ENCODE measurements at places on chromosomes 7 and 10.

GRCh38 chr7:15905251-15906040 lies 219.0 kb upstream of the MEOX2 start:
- no peak for DNase-seq

DNA sequence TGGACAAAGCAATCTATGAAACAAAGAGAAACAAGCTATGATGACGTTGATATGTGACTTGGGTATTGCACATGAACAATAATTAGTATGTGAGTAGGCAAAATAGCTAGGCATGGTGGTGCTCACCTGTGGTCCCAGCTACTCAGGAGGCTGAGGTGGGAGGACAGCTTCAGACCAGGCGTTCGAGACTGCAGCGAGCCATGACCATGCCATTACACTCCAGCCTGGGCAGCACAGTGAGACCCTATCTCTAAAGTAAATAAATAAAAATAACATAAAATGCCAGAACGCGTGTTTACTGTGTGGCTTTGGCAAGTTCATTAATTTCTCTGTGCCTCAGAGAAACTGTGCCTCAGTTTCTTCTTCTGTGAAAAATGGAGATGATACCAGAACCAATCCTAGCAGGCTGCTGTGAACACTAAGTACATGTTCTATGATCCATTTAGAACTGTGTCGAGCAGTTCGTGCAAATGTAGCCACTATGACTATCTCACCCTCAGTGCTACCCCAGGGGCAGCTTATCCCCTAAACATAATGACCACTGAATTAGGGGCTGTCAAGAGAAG lies 9.3 kb upstream of the TNS3 start:
- DNase-seq, result no peak

- no peak for DNase-seq
These were observed 58.3 kb upstream of the EGFR start for GRCh38 chr7:54960517-54960916.

DNA sequence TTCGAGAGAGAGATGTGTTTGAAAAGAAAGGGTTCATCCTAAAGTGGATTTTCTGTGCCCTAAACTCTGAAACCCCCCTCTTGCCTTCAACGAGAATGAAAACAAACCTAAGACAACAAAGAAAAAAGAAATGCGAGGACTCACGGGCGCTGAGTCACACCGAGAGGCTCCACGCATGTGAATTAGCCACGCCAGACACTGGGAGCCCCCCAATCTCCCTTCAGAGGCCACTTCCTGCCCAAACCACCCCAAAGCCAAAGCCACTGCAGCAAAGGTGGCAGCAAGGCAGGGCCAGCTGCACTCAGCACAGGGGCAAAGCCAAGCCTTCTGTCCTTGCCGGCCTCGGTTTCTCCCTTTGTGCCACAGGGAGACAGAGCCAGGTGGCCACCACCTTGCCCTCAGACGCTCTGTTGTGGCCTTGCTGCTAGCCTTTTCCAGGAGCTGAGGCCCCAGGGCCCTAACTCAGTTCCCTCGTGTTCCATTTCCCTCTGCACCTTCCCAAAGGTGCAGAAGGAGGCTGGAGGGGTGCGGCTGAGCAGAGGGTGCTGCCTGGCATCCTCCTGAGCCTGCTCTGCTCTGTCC lies 93.3 kb downstream of the FAM53B start:
- no peak for DNase-seq

DNA sequence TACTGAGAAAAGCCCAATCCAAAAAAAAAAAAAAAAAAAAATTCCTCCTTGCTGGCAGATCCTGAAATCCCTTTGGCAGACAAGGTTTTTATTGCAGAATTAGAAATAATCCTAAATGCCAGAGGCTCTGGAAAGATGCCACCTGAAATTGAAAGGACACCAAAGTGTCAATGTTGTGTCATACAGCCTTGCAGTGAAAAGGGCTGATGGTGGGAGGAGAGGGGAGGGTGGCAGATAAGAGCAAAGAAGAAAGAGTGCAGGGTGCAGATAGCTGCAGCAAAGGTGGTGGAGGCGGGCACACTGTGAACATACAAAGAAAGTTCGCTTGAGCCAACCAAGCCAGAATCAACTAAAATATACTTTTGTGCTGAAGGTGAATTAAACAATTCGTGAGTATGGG lies 8.2 kb upstream of the OPTN start:
- peak; percentile 69 for DNase-seq

DNA sequence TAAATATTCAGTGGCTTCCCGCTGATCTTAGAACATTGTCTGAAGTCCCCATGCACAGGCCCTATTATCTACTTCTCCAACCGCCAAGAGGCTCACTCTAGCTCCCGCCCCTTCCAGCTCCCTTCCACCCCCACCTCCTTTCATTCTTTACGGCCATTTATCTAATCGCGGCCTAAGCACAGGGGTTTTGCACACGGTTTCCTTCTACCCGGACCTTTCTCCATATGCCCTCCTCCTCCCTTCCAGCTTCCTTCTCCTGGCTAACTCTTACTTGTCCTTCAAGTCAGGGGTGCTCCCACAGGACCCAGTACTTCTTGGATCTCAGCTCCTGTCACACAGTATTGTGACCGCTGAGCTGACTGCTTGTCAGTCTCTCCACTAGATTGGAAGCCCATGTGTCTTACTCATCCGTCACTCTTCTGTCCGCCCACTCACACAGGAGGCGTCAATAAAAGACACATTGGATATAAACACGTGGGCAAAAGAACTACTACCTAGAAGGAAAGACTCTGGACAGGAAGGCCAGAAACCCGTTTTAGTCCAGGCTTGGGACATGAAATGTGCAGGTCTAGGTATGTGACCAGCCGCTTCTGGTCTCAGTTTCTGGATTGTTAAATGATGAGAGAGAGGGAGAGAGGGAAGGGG lies 20.2 kb upstream of the HPS1 start:
- DNase-seq, result peak; percentile 69

DNA sequence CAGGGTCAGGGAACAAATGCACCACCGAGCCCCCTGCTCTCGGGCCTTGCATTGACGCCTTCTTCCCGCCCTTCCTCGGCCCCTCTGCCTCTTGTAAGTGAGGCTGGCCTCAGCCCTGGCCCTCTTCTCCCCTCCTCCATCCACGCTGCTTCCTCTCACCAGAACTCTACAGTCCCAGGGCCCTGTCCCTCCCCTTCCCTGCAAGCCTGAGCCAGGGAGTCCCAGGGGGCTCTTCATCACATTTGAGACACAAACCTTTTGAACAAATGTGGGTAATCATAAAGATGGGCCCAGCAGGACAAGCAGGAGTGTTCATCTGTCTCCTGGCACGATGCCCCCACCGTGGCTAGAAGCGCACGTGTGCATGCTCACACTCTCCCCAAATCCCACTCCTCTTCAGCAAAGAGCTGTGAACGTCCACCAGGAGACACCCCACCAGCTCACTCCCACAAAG lies 57.7 kb downstream of the SLIT1 start:
- no peak for DNase-seq

- DNase-seq, result no peak
These were observed 274.3 kb upstream of the MKI67 start for GRCh38 chr10:128400564-128400963.

GRCh38 chr10:93090619-93091018 lies 16.9 kb downstream of the CYP26A1 start:
- no peak for DNase-seq

DNA sequence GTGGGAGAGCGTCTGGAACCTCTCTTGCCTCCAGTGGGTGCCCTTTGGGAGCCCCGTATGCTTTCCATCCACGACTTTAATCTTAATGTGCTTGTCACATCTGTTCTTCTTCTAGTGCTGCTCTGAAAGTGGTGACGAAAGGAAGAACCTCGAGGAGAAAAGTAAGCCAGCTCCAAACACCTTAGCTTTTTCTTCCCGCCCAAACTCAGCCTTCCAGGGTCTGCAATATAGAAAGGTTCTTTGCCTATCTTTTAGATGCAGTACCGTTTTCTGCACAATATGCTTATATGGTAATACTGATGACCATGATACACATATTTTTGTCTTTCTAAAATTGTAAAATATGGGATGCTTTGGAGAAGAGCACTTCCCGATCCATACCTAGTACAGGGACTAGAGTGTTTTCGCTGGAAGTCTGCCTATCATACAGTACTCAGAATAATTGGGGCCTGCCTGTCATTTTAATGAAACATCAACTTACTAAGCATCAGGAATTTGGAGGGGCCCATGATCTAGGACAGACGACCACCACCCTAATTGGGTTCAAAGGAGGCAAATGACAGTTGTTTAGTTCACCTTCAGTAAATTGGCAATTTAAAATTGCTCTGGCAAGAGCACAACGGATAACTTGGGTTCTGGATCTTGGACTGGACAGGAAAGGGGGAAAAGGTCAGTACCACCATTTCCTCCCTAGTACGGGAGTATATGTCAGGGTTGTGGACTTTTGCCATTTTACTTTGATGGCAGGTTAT lies 884 bp downstream of the RINT1 start:
- DNase-seq, result no peak

DNA sequence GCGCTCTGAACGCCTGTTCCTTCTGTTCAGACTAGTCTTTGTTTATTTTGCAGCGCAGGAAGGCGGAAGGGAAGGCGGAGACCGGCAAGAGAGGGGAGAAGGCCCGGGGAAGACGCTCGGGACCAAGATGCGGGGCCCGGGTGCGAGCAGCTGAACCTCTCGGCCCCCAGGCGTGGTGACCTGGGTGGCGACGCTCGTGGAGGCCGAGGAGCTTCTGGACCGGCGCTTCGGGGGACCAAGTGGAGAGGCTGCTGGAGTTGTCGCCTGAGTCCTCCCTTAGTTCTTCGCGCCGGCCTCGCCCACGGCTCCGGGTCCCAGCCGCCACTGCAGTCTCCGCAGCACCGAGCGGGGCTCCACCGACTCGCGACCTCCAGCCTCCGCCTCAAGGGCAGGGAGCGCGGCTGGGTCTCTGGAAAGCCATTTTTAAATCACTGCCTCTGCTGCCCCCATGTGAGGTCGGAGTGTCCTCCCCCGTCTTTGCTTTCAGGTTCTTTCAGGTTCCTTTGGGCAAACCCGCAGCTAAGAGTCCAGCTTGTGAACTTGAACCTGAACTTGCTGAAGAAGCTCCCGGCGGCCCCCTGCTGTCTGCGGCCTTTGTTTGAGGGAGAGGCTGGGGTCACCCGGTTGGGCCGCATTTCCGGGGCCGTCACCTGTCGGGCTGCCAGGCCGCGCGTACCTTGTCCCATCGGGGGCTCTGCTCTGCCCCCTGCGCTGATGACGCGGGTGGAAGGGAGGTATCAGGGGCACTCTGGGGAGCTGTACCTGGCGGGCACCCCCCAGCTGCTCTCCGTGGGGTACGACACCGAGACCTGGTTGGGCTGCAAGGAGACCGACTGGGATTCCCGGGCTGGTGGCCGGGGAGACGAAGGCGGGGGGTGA lies 136.0 kb downstream of the KIF20B start:
- peak; percentile 13 for DNase-seq

GRCh38 chr10:70064486-70064885 lies 11.8 kb downstream of the MACROH2A2 start:
- DNase-seq, result no peak

DNA sequence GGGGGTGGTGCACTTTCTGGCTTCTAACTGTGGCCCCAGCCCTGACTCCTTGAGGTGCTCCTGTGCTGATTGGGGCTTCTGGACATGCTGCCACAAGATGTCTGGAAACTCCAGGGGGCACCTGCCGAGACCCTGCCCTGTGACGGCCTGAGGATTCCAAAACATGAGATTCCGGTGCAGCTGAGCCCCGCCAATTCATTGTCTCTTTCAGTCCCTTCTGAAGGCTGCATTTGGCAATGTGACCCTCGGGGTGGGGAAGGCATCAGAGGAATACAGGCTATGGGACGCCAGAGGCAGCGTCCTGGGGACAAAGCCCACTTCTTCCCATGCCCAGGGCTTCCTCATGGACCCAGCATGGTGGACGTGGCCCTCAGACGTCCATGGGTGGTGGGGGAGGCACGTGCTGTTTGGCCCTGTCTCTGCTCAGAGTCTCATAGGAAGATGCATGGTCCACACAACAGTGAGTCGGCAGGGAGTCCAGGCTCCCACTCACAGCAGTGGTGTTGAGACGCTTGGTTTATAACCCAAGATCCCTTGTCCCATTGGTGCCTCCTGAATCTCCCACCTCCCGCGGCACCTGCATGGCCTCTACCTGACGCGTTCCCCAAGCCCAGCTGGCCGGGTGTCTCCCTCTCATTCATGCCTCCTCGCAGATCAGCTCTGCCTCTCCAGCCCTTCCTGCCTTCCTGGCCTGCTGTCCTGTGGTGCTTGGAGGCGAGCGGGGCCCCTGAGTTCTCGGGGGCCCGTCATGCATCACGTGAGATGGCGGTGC lies 129.9 kb downstream of the WDR37 start:
- no peak for DNase-seq

GRCh38 chr10:17729630-17730029 lies 22.4 kb upstream of the TMEM236 start:
- DNase-seq, result no peak

- no peak for DNase-seq
These were observed 147.7 kb upstream of the SLC26A5 start for GRCh38 chr7:103593691-103594090.

DNA sequence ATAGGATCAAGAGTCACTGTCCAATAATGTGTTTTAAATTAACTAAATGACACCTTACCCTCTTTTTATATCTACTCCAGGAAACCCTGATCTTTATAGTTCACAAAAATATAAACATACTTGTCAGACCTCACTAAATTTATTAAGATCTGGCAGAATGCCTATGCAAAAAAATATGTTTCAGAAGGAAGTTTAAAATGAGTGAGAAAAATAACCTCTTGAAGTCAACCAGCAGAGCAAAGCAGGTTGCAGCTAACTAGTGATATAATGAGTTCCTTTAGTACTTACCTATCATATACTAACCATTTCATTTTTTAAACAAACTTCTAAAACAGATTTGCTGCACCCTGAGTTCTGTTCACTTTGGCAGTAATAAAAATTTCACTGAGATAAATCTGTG lies 14.0 kb upstream of the HGF start:
- no peak for DNase-seq

DNA sequence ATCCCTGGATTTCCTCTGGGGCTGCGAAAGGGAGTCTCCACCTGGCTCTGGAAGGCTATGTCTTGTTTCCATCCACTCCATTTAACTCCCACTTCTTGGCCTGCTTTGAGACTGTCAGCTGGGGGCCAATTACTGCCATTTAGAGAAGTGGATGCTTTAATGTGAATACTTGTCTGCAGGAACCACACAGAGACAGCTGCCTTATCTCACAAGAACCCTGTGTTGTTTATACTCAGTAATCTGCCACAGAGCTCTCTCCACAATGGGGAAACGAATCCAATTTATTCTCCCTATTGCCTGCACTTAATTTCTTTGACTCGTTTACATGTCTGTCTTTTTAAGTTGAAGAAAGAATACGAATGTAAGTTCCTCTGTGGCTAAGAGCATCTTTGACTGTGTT lies 787.0 kb upstream of the C7orf33 start:
- no peak for DNase-seq

Measured in K562 (cell line).